ENCODE measurements at places on chromosomes 12 and 14. TPM values are rescaled to one million over a fixed set of nuclear protein-coding genes. Genes with fewer than 3 reads are reported as not detected.
A peak's percentile ranks its signal among the peaks of the same experiment; 100 is the strongest.

GRCh38 chr12:97778111-97778510, 315.5 kb downstream of the RMST start:
- DNase-seq, result no peak

GRCh38 chr12:62466018-62466593, 520 bp upstream of the MON2 start:
- peak; percentile 44 for DNase-seq

- no peak for DNase-seq
These were observed 20.1 kb upstream of the EIF2B2 start for GRCh38 chr14:74982661-74983060.

Gene TOMM20L
- not detected for total RNA-seq

- DNase-seq, result no peak
These were observed 106.7 kb downstream of the CRADD start for GRCh38 chr12:93783832-93784231.

Gene ANP32D
- not detected for total RNA-seq

Gene RNASE4
- 20.0 TPM for total RNA-seq

- no peak for DNase-seq
These were observed 37.6 kb upstream of the PRMT8 start for GRCh38 chr12:3453206-3453989.

GRCh38 chr12:55037351-55037987, 17.7 kb downstream of the NEUROD4 start:
- no peak for DNase-seq

GRCh38 chr14:43359317-43359716, 1147.8 kb downstream of the FSCB start:
- no peak for DNase-seq

Gene VPS33A
- total RNA-seq, result 18.2 TPM

- DNase-seq, result no peak
These were observed 33.5 kb downstream of the UNC79 start for GRCh38 chr14:93464271-93464670.

GRCh38 chr12:97474161-97474560, 11.6 kb downstream of the RMST start:
- no peak for DNase-seq

DNA sequence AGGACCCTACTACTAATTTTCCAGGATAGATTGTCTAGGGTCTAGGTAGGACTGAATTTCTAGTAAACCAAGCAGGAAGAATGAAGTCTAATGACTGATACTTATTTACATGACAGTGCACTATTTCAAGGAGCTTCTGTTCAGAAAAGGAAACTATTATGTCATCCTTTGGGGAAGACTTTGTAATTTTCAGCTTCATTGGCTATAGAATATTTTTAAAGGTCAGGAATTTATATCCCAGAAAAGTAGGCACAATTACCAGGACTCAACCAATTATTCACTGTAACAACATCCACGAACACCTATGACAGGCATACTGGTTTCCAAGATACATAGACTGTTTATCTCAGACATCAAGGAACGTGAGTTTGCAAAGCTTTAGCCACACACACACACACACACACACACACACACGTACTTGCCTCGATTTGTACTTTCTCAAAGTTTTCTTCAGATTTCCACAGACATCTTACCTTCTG, 23.2 kb downstream of the OR6S1 start:
- DNase-seq, result no peak

Gene HOXC4
- 0.26 TPM for total RNA-seq

Gene LHX5
- not detected for total RNA-seq

- DNase-seq, result no peak
These were observed 3.6 kb downstream of the CCDC85C start for GRCh38 chr14:99600232-99600888.

Gene ADCY4
- 1.3 TPM for total RNA-seq

GRCh38 chr12:130097798-130098255, 64.4 kb upstream of the FZD10 start:
- DNase-seq, result no peak

DNA sequence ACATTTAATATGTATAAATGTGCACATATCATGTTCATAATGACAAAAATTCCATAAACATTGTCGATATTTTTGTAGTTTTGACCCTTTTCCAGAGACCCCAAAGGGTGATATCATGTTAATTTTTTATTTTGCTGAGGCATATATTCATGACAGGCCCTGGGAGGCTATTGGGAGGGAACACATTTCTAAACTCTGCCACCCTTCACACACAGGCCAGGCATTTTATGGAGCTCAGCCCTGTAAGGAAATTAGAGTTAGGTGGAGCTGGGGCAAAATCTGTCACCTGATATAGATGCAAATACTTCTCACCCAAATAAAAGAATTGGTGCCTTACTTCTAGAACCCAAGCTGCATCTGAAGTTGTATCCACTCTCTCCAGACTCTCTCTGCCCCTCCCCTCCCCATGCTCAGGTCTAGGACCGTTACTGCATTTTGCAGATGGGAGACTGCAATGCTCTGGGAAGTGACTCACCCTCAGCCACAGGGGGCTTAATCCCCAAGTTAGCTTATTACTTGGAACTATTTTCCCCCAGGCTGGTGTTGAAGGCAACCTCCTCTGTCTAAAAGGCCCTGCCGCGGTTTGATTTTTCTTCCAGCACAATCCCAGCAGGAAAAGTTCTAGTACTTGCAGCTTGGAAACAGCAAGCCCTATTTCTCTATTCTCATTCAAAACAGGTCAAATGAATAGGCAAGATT, 238.9 kb downstream of the EMP1 start:
- DNase-seq, result no peak

Gene RTN1
- 0.17 TPM for total RNA-seq

- DNase-seq, result no peak
These were observed 108.0 kb downstream of the RIMBP2 start for GRCh38 chr12:130608132-130608531.

GRCh38 chr14:56745097-56745496, 65.2 kb downstream of the OTX2 start:
- no peak for DNase-seq

Gene HOXC13
- not detected for total RNA-seq

GRCh38 chr12:46803517-46803916, 22.3 kb downstream of the SLC38A4 start:
- no peak for DNase-seq

Data from fibroblast of lung (primary cell).